ENCODE measurements at places on chromosomes 11 and 22.

DNA sequence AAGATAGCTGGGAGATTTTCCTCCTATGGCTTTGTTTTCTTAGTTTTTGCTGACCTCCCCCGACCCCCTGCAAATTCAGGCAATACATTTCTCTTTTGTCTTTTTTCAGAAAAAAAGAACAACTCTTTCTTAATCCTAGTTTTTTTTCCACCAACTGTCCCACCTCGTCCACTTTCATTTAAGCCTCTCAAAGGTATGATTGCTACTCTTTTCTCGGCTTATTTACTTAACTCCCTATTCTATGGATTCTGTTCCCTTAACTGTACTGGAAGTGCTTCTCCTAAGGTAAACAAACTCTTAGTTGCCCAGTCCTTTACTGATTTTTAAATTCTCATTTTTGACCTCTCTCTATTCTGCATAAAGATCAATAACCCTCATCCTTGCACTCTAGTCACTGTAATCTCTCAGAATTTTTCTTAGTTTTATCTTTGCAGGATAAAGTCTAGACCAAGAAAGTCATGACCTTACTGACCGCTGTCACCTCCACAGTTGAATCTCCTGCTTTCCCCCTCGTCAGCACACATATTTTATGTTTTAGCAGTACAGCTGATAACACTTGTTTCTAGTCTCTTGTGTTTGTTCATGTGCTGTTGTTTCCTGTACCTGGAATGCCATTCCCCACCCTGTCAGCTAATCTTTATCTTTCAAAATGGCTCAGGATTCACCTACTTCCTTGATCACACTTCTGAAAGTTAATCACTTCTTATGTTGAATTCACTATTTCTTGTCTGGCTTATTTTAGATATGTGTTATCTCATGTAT is 14.9 kb downstream of the TBCEL start:
- DNase-seq: no peak

GRCh38 chr11:12717851-12718291 is 43.6 kb downstream of the TEAD1 start:
- peak; percentile 3 for DNase-seq

- DNase-seq: no peak
Observed at GRCh38 chr11:35135222-35135621, 3.7 kb upstream of the CD44 start.

- DNase-seq: no peak
Observed at GRCh38 chr22:36204001-36204631, 2.5 kb upstream of the APOL4 start.

GRCh38 chr11:60914633-60915247 is 782 bp downstream of the TMEM109 start:
- DNase-seq: no peak

GRCh38 chr22:37906364-37907008 is 389 bp downstream of the MICALL1 start:
- DNase-seq: peak; percentile 9

GRCh38 chr11:34036456-34036855 is 15.1 kb upstream of the CAPRIN1 start:
- no peak for DNase-seq

DNA sequence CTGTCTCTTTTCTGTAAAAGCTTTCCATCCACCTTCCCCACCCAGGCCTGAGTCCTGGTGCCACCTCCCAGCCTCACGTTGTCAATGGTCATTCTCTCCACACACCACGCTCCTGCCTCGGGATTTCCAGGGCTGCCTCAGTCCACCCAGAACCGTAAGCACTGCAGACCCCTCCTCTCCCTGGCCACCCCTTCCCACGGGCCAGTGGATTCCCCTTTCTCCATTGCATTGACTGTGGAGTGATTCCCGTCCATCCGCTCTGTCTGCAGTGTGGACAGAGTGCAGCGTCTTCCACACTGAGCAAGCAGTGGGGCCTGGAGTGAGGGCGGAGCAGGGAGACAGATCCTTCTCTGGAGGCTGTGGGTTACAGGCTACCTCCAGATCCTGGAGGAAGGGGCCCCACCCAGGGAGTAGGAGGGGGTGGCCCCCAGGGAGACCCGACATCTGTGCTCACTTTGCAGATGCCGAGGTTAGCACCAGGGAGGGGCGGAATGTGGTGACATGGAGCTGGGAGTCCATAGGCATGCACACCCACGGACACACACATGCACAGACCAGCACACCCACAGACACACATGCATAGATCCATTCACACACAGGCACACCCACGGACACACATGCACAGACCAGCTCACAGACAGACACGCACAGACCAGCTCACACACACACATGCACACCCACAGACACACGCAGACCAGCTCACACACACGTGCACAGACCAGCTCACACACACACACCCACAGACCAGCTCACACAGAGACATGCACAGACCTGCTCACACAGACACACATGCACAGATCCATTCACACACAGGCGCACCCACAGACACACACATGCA is 109.6 kb upstream of the B3GAT1 start:
- no peak for DNase-seq

All from activated T-helper 1 cell treated with Interleukin-2 at 50 U/mL for 16 hours (primary cell).